ENCODE measurements at places on chromosomes 6 and 20.

- no peak for DNase-seq
Measured at GRCh38 chr6:168941036-168941435, 312.6 kb downstream of the THBS2 start.

DNA sequence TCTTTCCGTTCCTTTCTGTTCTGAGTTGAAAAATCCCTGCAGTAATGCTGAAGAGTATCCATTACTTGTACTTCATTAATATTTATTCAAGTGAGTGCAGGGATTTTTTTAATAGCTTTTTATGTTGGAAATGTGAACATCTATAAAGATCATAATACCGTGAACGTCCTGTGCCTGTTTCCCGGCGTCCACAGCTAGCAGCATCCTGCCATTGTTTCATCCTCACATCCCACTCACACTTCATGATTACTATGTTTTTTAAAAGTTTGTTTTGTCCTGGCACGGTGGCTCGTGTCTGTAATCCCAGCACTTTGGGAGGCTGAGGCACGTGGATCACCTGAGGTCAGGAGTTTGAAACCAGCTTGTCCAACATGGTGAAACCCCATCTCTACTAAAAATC is 54.3 kb downstream of the SASH1 start:
- DNase-seq, result no peak

DNA sequence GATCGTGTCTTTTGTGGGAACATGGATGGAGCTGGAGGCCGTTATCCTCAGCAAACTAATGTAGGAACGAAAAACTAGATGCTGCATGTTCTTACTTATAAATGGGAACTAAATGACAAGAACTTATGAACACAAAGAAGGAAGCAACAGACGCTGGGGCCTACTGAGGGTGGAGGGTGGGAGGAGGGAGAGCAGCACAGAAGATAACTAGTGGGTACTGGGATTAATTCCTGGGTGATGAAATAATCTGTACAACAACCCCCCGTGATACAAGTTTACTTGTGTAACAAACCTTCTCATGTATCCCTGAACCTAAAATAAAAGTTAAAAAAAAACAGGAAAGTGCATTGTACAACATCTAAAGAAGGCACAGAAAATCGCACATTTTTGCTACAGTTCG is 59.0 kb upstream of the TMEM170B start:
- no peak for DNase-seq

DNA sequence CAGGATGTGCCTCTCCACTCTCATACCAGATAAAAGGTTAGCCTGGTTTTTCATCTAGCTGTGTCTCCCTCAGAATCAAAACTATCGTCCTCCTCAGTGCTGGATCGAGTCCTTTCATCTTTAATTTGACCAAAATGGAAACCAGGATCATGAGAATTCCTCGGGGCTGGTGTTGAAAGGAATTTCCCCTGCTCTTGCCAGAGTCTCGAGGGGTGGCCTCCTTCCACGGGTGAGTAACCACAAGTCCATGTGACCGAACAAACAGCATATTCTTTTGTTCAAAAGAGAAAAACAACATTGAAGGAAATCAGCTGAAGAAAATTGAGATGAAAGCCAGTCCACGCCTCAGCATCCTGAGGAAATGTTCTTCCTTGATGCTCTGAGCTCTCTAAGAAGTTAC is 165.9 kb upstream of the CDYL start:
- DNase-seq, result no peak

Data from activated T-cell treated with anti-CD3 and anti-CD28 coated beads for 1 hour (primary cell).